ENCODE measurements at places on chromosomes 7 and 10.

GRCh38 chr7:134375206-134375605 is 58.5 kb upstream of the SLC35B4 start:
- DNase-seq, result no peak

DNA sequence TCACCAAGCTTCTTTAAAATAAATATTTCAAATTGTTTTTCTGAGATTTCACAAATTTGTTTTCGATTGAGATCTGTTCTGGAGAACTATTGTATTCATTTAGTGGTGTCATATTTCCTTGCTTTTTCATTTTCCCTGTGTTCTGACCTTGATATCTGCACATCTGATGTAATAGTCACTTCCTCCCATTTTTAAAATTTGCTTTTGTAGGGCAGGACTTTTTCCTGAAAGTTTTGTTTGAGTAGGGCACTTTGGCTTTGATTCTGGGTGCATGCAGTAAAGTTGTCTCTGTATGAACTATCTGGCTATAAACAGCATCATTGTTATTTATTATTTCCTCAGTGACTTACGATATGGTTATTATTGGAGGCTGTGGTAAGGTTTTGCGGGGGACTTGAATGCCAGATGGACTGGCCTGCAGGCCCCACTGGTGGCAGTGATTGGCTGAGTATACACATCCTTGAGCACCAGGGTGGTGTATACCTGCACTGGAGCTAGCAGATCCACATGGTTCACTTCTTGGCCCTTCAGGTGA is 83.6 kb downstream of the CSTF2T start:
- no peak for DNase-seq

- no peak for DNase-seq
Measured at GRCh38 chr10:99654390-99655175, 4.7 kb upstream of the ENTPD7 start.

DNA sequence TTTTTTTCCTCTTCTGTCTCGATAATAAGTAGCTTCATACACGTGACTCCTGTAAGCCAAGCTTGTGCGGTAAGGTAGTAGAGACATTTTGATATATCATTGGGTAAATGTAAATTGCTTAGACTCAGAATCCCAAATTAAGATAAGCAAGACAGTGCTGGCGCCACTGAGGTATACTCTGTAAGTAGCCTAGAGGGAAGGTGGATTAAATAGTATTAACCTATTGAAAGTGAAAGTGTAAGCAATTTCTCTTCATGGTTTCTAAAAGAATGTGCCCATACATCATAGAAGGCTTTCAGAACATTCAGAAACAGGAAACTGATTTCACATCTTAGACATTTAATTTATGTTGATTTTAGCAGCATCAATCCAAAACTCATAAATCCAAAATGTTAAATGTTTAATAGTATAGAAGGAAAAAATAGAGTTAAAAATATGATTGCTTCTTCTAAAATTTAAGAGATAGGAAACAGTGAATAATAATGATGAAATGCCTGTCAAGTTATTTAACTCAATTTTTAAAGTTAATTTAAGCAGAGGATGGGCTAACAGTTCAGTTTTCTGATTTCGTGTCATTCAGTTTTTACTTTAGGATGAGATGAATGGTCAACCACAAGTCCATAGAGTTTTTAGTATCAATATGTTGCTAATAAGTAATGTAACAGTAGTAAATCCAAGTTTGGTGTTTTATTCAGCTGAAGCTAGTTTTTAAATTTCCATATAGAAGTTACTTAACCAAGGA is 36.8 kb downstream of the LRRC72 start:
- DNase-seq, result no peak

GRCh38 chr7:115585015-115585718 is 445.4 kb downstream of the TFEC start:
- no peak for DNase-seq

GRCh38 chr10:16520900-16521299 is 779 bp downstream of the C1QL3 start:
- DNase-seq, result no peak

DNA sequence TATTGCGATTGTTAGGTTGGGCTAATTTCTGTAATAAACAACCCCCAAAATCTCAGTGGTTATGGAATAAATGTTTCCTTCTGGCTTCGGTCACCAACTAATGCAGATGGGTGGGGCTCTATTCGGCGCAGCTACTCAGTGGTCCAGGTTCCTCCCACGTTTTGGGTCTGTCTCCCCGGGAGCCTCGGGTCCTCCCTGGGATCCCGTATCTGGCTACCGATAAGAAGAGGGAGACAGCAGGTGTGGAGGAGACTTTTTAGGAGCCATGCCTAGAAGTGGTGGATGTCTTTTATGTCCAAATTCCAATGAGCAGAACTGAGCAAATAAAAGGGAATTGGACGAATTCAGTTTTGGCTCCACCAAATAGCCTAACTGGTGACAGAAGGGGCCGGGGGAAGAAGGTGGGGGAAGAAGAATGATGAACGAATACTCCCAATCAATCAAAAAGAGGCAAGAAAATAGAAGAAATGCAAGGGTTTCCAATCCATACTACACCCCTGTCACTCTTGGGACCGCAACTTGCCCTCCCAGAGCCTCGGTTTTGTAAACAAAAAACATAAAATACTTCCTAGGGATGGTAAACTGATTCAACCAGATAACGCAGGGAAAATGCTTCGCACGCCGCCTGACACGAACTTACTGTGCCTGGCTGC is 498 bp upstream of the C10orf53 start:
- DNase-seq, result no peak

GRCh38 chr7:23531050-23531793 is 559 bp downstream of the TRA2A start:
- peak; percentile 51 for DNase-seq

- peak; percentile 51 for DNase-seq
Measured at GRCh38 chr10:58351616-58352578, 17.1 kb downstream of the UBE2D1 start.

GRCh38 chr7:76343294-76343930 is 15.4 kb downstream of the YWHAG start:
- DNase-seq, result no peak

Data from Ammon's horn (tissue), 1 donor.